ENCODE measurements at places on chromosomes 2 and 18.

GRCh38 chr2:62727876-62728566 is 22.5 kb downstream of the EHBP1 start:
- DNase-seq, result no peak

DNA sequence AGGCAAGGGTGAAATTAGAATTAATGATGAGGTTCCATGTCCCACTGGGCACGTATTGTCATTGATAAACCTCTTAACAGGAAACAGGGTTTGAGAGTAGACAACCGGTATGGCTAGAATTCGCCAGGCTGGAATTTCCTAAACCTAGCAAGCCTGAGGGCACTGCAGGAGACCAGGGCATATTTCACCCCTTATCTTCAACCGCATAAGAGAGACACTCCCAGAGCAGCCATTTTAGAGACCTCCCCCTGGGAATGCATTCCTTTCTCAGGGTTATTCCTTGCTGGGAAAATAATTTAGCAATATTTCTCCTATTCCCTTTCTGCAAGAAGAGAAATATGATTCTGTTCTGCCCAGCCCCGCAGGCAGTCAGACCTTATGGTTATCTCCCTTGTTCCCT is 334.6 kb upstream of the LYPD1 start:
- DNase-seq, result no peak

DNA sequence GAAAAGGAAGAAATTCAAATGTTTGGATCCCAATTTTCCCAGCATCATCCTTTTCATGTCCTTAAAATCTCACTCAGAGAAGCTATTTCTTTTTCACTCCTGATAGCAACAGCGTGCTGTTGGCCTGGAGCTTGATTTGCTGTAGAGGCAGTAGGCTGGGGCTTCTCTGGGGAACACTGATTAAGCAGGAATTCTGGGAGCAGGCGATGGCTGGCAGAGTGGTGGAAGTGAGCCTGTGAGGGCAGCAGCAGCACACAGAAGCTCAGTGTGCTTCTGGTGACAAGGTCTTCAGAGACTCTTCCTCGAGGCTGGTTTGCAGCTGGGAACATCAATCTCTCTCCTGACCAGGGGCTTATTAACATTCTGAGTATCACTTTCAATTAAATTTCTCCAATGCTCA is 284.6 kb downstream of the DPP10 start:
- no peak for DNase-seq

- DNase-seq, result no peak
These were observed 11.4 kb downstream of the CIB4 start for GRCh38 chr2:26629751-26630150.

Measured in activated CD4-positive, CD25-positive, alpha-beta regulatory T cell treated with anti-CD3 and anti-CD28 coated beads, Interleukin-2, amount 50 U/mL, for 16 hours (primary cell).